ENCODE measurements at places on chromosomes 13 and 19. TPM values are rescaled to one million over a fixed set of nuclear protein-coding genes. Genes with fewer than 3 reads are reported as not detected.

The TSEN34 gene
- total RNA-seq = 8.0 TPM

The KLK15 gene
- total RNA-seq = not detected

DNA sequence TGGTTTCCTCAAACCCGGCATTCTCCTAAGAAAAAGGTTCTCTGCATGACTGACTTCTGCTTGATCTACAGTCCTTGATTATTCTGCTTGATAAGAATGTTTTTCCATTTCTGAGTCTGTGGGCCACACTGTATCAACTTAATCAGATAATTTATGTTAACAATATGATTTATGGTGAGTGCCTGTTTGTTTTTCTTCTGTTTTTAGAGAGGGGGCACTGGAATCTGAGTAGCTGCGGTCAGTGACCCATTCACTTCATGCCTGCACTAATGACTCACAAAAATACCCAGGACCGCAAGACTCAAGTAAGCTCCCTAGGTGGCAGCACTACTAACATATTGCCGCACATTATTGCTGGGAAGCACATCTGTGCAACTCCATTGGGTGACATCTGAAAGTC lies 542.3 kb upstream of the ATXN8OS start:
- H3K36me3 ChIP-seq = no peaks in the 10 kb centered on the region
- DNase-seq = no peak
- no peak overlapping the region for H3K27ac ChIP-seq
- no peaks in the 10 kb centered on the region for H3K27me3 ChIP-seq

DNA sequence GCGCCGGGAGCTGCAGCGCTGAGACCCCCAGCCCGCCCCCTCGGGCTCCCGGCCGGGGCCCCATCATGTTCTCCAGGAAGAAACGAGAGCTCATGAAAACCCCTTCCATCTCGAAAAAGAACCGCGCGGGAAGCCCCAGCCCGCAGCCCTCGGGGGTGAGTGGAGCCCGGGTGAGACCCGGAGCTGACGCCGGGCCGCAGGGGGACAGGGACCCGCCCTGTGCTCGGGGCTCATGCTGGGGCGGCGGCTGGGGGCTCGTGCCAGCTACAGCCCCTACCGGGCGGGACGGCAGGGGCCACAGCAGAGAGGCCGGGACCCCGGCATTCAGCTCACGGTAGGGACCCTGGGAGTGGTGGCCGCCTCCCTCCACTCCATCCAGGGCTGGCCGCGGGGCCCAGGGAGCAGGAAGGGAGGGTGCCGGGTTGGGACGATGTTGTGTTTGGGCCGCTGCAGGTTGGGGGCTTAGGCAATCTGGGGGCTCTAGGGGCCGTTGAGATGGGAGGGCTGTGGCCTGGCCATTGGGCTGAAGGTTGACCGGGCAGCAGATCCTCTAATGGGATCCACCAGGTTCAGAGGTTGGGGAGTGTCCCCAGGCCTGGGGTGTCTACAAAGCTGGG lies 482 bp downstream of the ARHGAP45 start:
- peaks cover 44% of the 10 kb centered on the region for H3K4me1 ChIP-seq
- H3K36me3 ChIP-seq = peaks cover 19% of the 10 kb centered on the region
- H3K4me3 ChIP-seq = peak overlapping the region; percentile 96

DNA sequence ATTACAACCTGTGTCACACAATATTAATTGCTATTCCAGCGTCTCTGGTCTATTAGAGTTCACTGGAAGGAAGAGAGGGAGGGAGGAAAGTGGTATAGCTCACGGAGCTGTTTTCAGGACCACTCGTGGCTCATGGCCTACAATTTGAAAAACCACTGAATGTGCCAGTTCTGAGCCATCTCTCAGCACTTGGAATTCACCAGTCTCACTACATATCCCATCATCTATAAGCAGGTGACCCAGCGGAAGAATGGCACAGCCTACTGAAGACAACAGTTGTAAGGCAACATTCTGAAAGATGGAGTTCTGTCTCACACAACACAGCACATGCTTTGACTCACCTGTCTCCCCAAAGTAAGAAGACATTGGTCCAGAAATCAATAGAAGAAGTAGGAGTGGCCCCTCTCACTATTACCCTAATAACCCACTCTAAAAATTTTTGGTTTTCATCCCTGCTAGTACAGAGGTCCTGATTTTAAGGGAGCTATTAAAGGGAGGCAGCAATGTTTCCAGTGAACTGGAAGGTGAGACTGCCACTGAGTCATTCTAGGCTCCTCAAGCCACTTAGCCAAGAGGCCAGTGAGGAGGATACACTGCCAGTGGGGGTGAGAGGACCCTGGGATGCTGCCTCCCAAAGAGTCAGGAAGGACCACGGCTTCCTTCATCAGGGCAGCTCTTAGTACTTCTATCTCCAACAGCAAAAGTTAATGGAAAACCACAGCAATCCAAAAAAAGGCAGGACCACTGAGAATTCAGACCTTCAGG lies 50.0 kb upstream of the DOCK9 start:
- H3K4me3 ChIP-seq = no peak overlapping the region
- no peaks in the 10 kb centered on the region for H3K27me3 ChIP-seq
- no peak for DNase-seq
- no peaks in the 10 kb centered on the region for H3K36me3 ChIP-seq

DNA sequence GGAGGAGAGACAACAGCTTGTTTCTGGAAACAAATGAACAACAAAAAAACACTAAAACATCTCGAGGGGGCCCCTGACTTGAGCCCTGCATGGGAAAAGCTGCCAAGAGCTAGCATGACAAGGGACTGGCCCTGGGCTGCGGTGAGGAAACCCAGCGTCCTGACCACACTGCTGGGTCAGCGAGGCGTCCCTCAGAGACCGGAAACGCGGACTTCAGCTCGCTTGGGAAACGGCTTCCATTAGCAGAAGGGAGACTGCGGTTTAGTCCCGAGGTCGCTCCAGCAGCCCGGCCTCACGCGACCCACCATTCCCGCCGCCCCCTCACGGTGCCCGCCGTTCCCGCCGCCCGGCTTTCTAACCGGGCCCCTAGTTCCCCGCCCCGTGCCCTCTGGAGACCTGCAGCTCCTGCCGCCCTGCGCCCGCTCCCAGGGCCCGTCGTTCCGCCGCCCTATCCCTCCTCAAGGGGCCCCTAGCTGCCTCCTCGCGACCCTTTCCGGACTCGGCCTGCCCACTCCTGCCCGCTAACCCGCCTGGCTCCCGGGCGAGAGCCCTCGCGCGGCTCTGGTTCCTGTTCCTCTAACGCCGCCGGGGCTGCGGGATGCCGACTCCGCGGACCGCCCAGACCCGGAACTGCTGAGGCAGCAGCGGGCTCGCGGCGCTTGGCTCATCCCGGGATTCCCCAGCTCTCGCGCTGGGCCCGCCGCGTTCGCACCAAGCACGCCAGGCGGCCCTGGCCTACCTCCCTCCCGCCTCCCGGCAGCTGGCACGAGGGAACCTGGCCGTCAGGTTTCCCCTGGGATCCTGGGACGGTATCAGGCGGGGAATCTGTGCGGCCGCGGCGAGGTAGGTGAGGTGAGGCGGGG lies at the start of gene CCDC122:
Gene CCDC122, minus strand, starts transcription at position 849 of the 863 bp plus-strand sequence. CDS start 10,364 bp downstream, outside the sequence.
- peak; percentile 86 for DNase-seq
- peak within 1 kb of the TSS; percentile 88 for H3K4me3 ChIP-seq
- H3K36me3 ChIP-seq = peaks cover 4% of the 10 kb centered on the region
- peaks cover 12% of the 10 kb centered on the region for H3K27me3 ChIP-seq
- H3K27ac ChIP-seq = peak within 1 kb of the TSS; percentile 83

DNA sequence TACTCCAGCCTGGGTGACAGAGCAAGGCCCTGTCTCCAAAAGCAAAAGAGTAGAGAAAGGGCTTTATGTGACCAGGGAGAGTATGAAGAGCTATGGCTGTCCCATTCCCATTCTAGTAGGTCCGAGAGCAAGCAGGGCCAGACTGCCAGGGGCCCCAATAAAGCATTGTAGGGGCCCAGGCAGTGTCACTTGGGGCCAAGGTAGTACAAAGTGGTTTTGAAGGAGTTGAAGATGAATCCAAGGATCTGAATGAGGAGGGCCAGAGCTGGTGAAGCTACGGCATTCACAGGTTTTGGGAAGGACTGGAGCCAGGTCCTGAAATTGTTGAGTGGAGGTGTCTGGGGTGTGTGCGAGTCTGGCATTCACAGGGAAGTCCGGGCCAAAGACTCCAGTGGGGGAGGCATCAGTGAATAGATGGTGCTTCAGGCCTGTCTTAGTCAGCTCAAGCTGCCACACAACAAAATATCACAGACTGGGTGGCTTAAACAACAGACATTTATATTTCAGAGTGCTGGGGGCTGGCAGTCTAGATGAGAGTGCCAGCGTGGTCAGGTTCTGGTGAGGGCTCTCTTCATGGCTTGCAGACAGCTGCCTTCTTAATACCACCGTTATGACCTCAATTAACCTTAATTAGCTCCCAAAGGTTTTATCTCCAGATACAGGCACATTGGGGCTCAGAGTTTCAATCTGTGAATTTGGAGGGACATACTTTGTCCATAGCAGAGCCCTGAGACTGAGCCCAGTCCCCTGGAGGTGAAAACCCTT lies 9.9 kb downstream of the NACC1 start:
- no peaks in the 10 kb centered on the region for H3K27me3 ChIP-seq
- DNase-seq = no peak
- peaks cover 8% of the 10 kb centered on the region for H3K36me3 ChIP-seq
- peaks cover 34% of the 10 kb centered on the region for H3K4me1 ChIP-seq
- no peak overlapping the region for H3K4me3 ChIP-seq

The C19orf85 gene
- not detected for total RNA-seq

GRCh38 chr13:56687131-56687530 lies 453.6 kb upstream of the PRR20A start:
- H3K27ac ChIP-seq = no peak overlapping the region

The IGFL2 gene
- not detected for total RNA-seq

DNA sequence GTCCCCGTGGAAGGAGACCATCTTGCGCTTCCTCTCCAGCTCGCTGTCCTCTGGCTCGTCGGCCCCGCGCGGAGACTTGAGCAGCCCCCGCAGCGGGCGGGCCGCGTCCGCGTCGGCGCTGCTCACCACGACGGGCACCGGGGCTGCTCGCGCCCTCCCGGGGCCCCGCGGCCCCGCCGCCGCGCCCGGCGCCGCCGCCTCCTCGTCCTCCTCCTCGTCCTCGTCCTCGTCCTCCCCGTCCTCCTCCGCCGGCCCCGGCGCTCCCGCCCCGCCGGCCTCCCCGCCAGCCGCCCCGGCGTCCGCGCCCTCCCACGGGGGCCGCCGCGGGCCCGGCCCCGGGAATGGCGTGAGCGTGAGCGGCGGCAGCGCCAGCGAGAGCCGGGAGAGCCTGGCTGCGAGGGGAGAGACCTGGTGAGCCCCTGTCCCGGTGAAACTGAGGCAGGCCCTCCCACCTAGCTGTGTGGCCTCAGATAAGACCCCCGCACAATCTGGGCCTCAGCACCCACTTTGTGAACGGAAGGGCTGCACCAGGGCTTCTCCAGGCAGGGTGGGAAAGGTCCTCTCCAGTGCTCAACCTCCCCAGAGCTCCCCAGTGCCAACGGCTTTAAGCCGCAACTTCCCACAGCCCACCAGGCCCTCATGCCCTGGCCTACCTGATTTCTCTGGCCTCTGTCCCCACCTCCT lies 17.8 kb downstream of the LMTK3 start:
- peaks cover 38% of the 10 kb centered on the region for H3K27me3 ChIP-seq
- H3K36me3 ChIP-seq = no peaks in the 10 kb centered on the region
- H3K4me1 ChIP-seq = peaks cover 33% of the 10 kb centered on the region
- H3K4me3 ChIP-seq = peak overlapping the region; percentile 64

DNA sequence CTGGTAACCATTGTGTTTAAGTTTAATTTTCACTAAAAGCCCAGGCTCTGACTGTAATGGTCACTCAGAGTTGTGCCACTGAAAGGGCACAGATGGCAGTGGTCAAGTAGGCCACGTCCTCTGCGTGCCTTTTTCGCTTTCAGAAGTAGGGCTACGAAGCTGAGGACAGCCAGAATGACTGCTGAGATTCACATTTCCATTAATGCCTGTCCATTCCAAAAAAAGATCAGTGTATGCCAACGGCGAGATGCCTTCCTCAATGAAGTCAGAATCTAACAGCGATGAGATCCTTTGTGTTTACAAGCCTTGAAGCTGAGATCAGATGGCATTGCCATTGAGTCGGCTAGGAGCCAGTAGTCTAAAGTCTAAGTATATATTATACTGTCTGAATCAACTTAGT lies 311.3 kb downstream of the FGF14 start:
- no peak overlapping the region for H3K27ac ChIP-seq
- no peak overlapping the region for H3K4me3 ChIP-seq
- peaks cover 3% of the 10 kb centered on the region for H3K27me3 ChIP-seq

The PNMA8C gene
- total RNA-seq = not detected

DNA sequence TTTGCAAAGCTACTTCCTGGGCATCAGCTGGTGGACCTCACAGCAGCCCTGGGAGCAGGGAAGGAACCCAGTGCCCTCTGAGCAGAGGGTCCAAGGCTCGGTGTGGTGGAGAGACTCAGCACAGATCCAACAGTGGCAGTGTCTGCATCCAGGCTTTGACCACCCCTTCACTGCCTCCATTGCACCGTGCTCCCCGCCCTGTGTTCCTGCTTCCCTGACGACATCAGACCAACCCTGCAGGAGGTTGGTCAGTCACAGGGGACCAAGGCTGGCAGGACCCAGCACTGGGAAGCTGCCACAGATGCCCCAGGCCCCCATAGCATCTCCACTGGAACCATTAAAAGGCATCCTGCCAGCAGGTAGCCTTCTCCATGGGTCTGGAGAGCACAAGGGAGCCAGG lies 7.8 kb upstream of the VSTM2B start:
- H3K4me3 ChIP-seq = no peak overlapping the region
- peaks cover 14% of the 10 kb centered on the region for H3K27me3 ChIP-seq
- no peaks in the 10 kb centered on the region for H3K36me3 ChIP-seq
- no peak for DNase-seq
- H3K4me1 ChIP-seq = no peaks in the 10 kb centered on the region

The SELENOV gene
- not detected for total RNA-seq

The OR7C1 gene
- not detected for total RNA-seq

GRCh38 chr13:33575378-33575777 lies 242.6 kb upstream of the RFC3 start:
- no peak overlapping the region for H3K4me3 ChIP-seq
- peaks cover 8% of the 10 kb centered on the region for H3K27me3 ChIP-seq
- no peak overlapping the region for H3K27ac ChIP-seq
- H3K36me3 ChIP-seq = no peaks in the 10 kb centered on the region

- H3K27ac ChIP-seq = no peak overlapping the region
- DNase-seq = no peak
- no peaks in the 10 kb centered on the region for H3K4me1 ChIP-seq
- peaks cover 15% of the 10 kb centered on the region for H3K27me3 ChIP-seq
- no peaks in the 10 kb centered on the region for H3K36me3 ChIP-seq
- no peak overlapping the region for H3K4me3 ChIP-seq
Observed at GRCh38 chr13:102347490-102347889, 54.4 kb downstream of the FGF14 start.

DNA sequence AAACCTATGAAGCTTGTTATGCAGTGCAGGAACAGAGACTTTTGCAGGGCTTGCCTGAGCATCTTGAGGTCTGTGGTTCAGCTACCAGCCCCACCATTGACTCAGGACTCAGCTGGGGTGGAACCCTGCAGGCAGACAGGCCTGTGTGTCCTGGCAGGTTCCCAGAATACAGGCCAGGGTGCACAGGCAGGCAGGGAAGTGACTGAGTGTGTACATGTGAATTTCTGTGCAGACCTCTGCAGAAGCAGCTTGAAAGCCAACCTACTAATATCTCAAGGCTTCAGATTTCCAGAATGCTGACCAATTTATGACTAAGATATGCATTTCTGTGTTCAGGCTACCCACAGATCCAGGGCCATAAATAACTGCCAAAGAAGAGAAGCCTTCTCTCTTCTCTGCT lies 254.4 kb downstream of the DLEU7 start:
- no peaks in the 10 kb centered on the region for H3K36me3 ChIP-seq
- no peak overlapping the region for H3K4me3 ChIP-seq
- peaks cover 14% of the 10 kb centered on the region for H3K4me1 ChIP-seq
- no peaks in the 10 kb centered on the region for H3K27me3 ChIP-seq
- no peak overlapping the region for H3K27ac ChIP-seq
